ENCODE measurements at places on chromosomes 6 and 20.

GRCh38 chr6:11149551-11149950 is 38.0 kb upstream of the ERVFRD-1 start:
- no peak for DNase-seq

- DNase-seq = no peak
Observed at GRCh38 chr6:37173493-37174195, 3.7 kb downstream of the PIM1 start.

- DNase-seq = no peak
Observed at GRCh38 chr20:10761232-10761631, 87.4 kb upstream of the JAG1 start.

DNA sequence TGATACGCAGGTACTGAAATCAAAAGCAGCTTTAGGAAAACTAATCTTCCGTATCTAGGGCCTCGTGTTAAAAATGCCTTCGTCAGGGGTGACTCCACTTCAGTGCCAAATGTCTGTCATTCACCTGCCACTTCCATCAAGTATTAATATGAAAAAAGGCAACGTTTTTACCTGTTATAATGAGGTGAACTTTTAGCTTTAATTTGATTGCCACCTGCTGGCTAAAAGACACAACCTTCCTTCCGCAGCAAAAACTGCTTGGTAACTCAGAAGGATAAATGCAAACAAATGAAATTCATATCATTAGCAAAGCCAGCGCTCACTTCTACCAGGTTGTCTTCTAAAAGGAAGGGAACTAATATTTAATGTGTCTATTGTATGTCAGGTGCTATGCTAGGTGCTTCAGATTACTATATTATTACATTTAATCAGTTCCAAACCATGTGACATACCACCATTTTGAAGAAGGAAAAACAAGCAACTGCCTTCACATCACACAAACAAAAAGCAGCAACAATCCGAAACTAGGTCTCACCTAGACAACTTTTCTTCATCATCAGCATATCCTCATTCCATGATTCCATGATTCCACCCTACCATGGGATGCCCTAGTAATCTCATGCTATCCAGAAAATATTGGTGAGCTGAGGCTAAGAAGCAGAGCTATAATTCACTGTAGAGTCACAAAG is 20.6 kb upstream of the ARHGAP18 start:
- DNase-seq = no peak

DNA sequence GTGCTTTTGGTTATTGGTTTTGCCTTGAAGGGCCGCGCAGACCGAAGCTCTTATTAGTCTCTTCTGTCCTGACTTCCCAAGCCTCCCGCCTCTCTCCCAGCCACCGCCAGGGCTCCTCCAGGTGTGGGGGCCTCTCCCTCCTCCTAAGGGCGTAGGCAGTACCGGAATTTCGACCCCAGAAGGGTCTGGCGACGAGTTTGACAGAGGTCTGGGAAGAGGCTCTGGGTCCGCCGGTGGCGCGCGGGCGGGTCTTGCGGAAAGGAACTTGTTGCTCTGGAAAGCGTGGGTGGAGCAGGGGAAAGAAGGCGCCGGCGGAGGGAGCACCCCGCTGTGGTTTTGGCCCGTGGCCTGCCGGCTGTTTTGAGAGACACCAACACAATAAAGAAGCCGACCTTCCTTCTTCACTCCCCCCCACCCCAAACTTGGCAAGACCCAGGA is 1.8 kb downstream of the PCSK2 start:
- DNase-seq = no peak

GRCh38 chr6:21996425-21997118 is 300.3 kb downstream of the PRL start:
- DNase-seq = no peak

DNA sequence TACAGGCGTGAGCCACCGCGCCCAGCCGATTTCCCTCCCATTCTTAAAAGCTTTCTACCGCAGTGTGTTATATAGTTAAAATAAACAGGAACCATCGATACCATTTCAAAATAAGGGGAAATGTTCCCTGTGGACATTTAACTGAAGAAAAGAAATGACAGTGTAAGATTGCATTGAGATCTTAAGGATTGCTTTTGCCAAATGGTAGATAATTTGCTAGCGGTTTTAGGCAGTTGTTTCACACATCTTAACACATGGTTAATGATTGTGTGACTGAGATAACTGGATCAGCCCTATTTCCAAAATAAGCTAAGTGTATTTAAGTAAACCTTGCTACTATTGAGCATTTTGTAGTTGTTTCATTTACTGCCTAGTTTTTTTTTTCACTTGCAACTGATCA is 15.6 kb downstream of the STX16 start:
- DNase-seq = no peak

GRCh38 chr20:51208162-51208561 is 185.3 kb upstream of the KCNG1 start:
- DNase-seq = no peak

GRCh38 chr6:131285548-131285947 is 150.3 kb downstream of the AKAP7 start:
- DNase-seq = no peak

DNA sequence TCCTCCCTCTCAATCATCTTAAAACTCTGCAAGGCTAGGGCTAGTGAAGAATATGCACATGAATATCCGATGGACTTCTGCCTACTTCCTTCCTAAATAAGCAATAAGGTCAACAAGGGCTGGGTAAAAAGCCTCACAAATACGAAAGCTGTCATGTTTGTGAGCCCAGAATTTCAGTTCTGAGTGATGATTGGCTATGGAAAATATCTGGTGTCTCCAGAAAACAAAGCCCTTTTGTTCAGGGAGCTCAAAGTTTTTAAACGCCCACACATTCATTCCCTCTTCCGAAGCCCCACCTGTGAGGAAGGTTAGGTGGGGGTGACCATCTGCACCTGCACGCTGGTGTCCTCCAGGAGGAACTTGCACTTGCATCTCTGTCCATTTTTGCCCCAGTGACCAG is 126.9 kb upstream of the ARMC2 start:
- DNase-seq = no peak

- DNase-seq = no peak
Observed at GRCh38 chr6:113642714-113643406, 214.3 kb upstream of the MARCKS start.

GRCh38 chr20:1187605-1188171 is 2.9 kb upstream of the TMEM74B start:
- DNase-seq = no peak

- no peak for DNase-seq
Observed at GRCh38 chr6:117480651-117481050, 1.8 kb upstream of the DCBLD1 start.

DNA sequence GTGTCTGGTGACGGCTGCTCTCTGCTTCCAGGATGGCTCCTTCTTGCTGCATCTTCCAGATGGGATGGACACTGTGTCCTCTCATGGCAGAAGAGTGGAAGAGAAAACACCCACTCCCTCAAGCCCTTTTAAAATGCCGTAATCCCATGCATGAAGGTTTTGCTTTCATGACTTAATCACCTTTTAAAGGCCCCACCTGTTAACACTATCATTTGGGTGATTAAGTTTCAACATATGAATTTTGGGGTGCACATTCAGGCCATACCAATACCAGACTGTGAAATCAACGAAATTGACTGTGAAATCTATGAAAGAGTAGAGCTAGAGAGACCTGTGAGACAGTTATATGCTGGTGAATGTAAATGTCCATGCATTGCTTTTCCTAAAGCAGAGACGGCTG is 374.3 kb upstream of the CHD6 start:
- DNase-seq = no peak

DNA sequence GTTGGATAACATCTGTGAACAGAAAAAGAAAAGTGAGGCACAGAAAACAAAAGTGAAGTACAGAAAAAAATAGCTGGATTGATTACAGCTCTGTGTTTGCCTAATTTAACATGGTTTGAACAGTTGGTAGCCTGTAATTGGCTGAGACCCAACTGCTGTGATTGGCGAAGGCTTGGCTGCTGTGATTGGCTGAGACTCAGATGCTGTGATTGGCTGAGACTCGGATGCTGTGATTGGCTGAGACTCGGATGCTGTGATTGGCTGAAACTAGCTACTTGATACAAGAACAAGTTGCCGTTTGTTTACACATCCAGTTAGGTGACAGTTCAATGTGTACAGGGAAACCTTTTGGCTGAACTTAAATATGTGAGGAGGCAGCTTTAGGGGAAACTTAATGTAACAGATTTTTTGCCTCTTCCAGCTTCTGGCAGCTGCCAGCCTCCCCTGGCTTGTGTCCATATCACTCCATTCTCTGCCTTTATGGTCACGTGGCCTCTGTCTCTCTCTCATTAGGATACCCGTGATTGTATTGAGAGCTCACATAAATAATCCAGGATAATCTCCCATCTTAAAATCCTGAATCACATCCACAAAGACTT is 223.4 kb upstream of the FOXA2 start:
- DNase-seq = no peak

- DNase-seq = no peak
Observed at GRCh38 chr20:19893356-19893755, 123.8 kb upstream of the NAA20 start.

DNA sequence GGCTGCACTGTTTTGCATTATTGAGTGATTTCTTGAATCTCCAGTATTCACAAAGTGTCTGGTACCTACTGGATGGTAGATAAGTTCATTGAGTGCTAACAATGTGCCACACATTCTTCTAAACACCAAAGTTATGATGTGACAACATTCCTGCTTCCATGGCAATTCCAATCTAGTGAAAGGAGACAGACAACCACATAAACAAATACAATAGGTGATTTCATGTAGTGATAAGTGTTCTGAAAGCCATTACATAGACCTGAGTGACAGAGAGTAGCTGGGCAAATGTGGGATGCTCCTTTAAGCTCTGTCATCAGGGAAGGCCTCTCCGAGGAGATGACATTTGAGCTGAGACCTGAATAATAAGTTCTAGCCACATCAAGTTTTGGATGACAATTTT is 295.5 kb downstream of the SLC35F1 start:
- no peak for DNase-seq

DNA sequence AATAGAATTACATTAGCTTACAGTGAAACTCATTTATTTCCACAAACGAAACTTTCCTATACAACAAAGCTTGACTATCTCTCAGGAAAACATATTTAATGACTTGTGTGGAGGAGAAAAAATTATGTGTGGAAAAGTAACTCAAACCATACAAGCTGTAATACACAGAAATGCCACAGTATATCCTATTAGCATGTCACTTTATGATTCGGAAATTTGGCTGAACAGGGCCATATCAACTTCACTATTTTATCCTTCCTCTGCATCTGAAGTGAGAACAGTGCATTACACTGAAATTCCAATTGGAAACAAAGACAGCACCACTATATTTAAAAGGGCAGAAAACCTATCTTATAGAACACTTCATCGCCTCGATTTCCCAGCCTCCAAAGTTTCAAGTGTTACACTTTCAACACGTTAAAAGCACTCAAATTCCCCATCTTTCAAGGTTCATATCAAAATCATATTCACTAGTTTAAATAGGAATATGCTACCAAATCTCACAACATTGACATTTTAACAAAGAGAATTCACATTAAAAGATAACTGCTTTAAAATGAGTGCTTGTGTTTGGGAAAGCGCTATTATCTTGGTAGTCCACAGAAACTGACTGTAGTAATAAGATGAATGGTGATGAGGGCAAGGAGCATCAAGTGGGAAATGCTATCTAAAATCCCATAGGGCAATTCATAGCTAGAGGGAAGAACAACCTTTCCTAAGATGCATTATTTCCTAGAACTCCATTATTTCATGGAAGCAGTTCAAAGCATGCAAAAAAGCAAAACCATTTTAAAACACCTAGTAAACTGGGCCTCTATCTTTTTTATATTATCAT is 1.8 kb downstream of the REV3L start:
- DNase-seq = no peak

DNA sequence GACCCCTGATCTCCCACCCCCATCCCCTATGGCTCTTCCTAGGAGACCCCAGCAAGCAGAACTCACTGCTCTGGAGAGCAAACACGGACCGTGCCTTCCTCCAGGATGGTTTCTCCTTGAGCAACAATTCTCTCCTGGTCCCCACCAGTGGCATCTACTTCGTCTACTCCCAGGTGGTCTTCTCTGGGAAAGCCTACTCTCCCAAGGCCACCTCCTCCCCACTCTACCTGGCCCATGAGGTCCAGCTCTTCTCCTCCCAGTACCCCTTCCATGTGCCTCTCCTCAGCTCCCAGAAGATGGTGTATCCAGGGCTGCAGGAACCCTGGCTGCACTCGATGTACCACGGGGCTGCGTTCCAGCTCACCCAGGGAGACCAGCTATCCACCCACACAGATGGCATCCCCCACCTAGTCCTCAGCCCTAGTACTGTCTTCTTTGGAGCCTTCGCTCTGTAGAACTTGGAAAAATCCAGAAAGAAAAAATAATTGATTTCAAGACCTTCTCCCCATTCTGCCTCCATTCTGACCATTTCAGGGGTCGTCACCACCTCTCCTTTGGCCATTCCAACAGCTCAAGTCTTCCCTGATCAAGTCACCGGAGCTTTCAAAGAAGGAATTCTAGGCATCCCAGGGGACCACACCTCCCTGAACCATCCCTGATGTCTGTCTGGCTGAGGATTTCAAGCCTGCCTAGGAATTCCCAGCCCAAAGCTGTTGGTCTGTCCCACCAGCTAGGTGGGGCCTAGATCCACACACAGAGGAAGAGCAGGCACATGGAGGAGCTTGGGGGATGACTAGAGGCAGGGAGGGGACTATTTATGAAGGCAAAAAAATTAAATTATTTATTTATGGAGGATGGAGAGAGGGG is 1.4 kb downstream of the LTA start:
- DNase-seq = no peak

- DNase-seq = no peak
Observed at GRCh38 chr6:30359276-30359675, 14.3 kb downstream of the RPP21 start.

DNA sequence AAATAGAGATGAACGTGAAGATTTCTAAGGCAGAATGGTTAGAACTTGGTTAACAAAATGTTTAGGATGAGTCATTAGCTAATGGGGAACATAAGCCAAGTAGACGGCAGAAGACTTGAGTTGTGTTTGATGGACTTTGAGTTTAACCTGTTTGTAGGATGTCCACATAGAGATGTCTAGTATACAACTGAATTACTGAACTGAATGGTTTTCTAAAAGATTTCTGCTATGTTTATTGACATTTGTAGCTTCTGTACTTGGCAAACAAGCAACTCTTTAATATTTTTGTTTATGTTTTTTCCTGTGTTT is 54.5 kb upstream of the DYNLRB1 start:
- DNase-seq = no peak

GRCh38 chr6:33841868-33842267 is 38.1 kb upstream of the MLN start:
- no peak for DNase-seq

All from T-helper 9 cell (primary cell).